ENCODE measurements at places on chromosomes 7 and 10. TPM values are rescaled to one million over a fixed set of nuclear protein-coding genes. Genes with fewer than 3 reads are reported as not detected.

EN2 gene
- not detected for total RNA-seq

PILRA gene
- 1.5 TPM for total RNA-seq

STYXL1 gene
- 19.3 TPM for total RNA-seq

GIMAP4 gene
- 23.7 TPM for total RNA-seq

NME8 gene
- total RNA-seq = not detected

TAS2R5 gene
- total RNA-seq = not detected

PANK1 gene
- total RNA-seq = 9.9 TPM

PAXIP1 gene
- 13.2 TPM for total RNA-seq

IGFBP3 gene
- 68.4 TPM for total RNA-seq

GRCh38 chr7:27921081-27921836, 181.3 kb downstream of the TAX1BP1 start:
- no peak overlapping the region for H3K27ac ChIP-seq
- no peaks in the 10 kb centered on the region for H3K36me3 ChIP-seq
- no peaks in the 10 kb centered on the region for H3K27me3 ChIP-seq
- no peak overlapping the region for H3K4me3 ChIP-seq

DNA sequence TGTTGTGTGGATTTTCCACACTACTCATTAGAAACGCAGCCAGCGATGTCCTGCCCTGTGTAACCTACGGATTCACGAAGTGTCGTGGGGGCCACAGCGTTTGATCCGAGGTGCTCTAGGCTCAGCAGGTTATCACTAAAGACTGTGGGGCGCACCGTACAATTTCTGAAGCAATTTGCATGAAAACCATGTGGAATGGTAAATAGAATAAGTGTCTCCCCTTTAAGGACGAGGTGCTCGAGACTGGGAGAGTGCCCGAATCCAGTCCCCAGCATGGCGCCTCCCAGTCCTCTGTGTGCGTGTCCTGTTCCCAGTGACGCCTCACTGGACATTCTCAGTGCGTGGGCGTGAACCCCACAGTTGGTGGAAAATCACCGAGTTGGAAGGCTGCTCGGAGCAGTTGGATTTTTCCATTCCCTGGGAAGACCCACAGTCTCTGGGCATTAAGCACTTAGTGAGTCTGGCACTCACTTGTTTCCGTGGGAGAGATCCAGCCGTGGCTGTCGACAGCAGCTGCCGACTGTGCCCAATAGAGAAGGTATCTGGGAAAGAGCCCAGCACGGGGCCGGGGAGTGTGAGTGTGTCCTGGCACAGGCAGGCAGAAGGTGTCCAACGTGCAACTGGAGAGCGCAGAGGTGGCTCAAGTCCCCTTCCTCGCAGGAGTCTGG, 37.0 kb downstream of the PFKP start:
- H3K27ac ChIP-seq = no peak overlapping the region
- peaks cover 14% of the 10 kb centered on the region for H3K4me1 ChIP-seq
- DNase-seq = no peak
- H3K27me3 ChIP-seq = no peaks in the 10 kb centered on the region
- no peak overlapping the region for H3K4me3 ChIP-seq

DNA sequence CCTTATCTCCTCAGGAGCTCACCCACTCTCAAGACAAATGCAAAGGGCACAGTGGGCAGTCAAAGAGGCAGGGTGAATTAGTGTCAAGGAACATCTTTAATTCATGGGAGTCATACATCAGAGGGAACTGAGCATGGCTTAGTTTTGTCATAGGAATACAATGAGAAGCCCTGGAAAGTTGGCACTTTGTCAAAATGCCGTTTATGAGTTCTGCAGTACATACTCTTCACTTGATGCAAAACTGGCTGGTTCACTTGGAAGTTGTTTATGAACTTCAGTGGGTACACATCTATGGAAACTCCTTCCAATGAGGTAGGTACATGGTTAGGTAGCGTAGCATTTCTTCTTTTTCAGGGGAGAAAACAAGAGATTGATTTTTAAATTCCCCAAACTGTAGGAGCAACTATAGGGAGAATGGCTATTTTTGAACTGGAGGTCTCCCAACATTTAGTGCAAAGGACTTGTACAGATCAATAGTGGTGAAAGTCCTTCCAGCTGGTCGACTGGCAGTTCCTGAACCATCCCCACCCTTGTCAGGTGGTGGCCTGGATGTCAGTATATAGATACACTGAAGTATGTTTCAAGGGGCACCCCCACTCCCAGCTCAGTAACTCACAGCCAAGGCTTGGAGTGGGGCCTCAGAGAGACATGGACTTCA, 580.5 kb downstream of the REEP3 start:
- H3K27me3 ChIP-seq = no peaks in the 10 kb centered on the region
- no peak overlapping the region for H3K4me3 ChIP-seq
- H3K36me3 ChIP-seq = no peaks in the 10 kb centered on the region
- no peaks in the 10 kb centered on the region for H3K4me1 ChIP-seq

- no peak overlapping the region for H3K27ac ChIP-seq
- H3K4me3 ChIP-seq = no peak overlapping the region
- H3K4me1 ChIP-seq = no peaks in the 10 kb centered on the region
Observed at GRCh38 chr10:86333826-86334487, 32.6 kb downstream of the GRID1 start.

- DNase-seq = no peak
- peak overlapping the region; percentile 97 for H3K27ac ChIP-seq
- peaks cover 81% of the 10 kb centered on the region for H3K4me1 ChIP-seq
- no peaks in the 10 kb centered on the region for H3K36me3 ChIP-seq
- H3K27me3 ChIP-seq = no peaks in the 10 kb centered on the region
Observed at GRCh38 chr10:97685395-97685958, 1.6 kb downstream of the AVPI1 start.

GRCh38 chr10:35575640-35576039, 29.5 kb upstream of the GJD4 start:
- H3K27ac ChIP-seq = no peak overlapping the region
- H3K4me3 ChIP-seq = no peak overlapping the region
- H3K36me3 ChIP-seq = peaks cover 45% of the 10 kb centered on the region
- H3K4me1 ChIP-seq = no peaks in the 10 kb centered on the region
- no peaks in the 10 kb centered on the region for H3K27me3 ChIP-seq
- DNase-seq = no peak

GRCh38 chr10:110643035-110643652, 992 bp upstream of the RBM20 start:
- H3K27ac ChIP-seq = no peak overlapping the region
- no peaks in the 10 kb centered on the region for H3K36me3 ChIP-seq
- peak overlapping the region; percentile 43 for H3K4me3 ChIP-seq
- H3K27me3 ChIP-seq = peaks cover 24% of the 10 kb centered on the region
- peaks cover 22% of the 10 kb centered on the region for H3K4me1 ChIP-seq

DNA sequence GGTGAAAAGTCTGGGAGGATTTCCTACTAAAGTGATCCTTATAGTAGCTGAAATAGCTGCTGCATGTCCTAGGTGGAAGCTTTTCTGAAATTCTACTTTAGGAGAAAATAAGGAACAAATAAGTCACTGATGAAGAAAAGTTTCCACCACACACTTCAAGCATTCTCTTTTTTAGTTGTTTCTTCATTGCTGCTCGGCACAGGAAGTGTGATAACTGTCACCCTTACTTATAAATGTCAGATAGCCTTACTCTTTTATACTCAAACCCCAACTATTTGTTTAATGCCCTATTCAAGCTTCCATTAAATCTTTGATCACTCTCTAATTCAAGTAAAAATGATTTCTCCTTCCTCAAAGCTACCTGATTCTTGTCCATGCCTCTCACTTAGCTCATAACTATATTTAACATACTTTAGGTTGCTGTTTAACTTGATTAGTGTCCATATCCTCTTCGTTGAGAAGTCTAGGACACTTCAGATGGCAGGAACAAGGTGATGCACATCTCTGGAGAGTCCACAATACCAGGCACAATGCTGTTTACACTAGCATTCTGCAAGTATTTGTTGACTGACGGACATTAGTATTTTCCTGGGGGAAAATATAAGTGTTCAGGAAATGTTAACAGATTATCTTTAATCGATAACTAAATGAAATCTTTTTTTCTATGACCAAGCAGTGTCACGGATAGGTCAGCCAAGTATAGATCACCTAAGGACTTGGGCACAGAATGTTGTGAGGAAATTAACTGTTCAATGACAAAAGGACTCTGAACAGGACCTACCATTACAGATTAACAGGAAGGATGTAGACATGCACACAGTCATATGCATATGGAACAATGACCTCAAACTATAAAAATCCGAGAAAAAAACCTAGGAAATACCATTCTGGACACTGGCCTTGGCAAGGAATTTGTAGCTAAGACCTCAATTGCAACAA, 67.4 kb downstream of the ZNF438 start:
- no peak for DNase-seq
- no peak overlapping the region for H3K4me3 ChIP-seq
- no peaks in the 10 kb centered on the region for H3K36me3 ChIP-seq
- no peak overlapping the region for H3K27ac ChIP-seq

- peaks cover 13% of the 10 kb centered on the region for H3K27me3 ChIP-seq
- H3K36me3 ChIP-seq = no peaks in the 10 kb centered on the region
- H3K4me1 ChIP-seq = no peaks in the 10 kb centered on the region
- H3K27ac ChIP-seq = no peak overlapping the region
- DNase-seq = no peak
Observed at GRCh38 chr7:2908103-2908683, 64.1 kb upstream of the GNA12 start.

DNA sequence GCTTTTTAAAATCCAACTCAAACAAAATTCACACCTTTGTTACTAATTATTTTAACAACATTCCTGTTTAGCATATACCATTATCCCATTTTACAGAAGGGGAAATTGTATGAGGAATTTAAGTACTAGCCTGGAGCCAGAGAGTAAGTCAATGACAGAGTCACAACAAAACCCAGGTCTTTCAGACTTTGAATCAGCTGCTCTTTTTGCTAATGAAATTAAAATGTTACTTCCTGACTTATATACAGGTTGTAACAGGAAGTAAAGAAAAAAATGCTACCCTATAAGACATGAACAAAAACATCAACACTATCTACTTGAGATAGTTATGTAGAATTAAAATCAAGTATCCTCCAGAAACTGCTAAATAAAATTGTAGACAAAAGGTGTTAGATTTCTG, 82.6 kb upstream of the ASAH2 start:
- H3K27me3 ChIP-seq = no peaks in the 10 kb centered on the region
- no peaks in the 10 kb centered on the region for H3K4me1 ChIP-seq
- DNase-seq = no peak
- no peak overlapping the region for H3K27ac ChIP-seq

All from esophagus squamous epithelium (tissue), 5 donors.